ENCODE measurements at places on chromosomes 11 and 22.

DNA sequence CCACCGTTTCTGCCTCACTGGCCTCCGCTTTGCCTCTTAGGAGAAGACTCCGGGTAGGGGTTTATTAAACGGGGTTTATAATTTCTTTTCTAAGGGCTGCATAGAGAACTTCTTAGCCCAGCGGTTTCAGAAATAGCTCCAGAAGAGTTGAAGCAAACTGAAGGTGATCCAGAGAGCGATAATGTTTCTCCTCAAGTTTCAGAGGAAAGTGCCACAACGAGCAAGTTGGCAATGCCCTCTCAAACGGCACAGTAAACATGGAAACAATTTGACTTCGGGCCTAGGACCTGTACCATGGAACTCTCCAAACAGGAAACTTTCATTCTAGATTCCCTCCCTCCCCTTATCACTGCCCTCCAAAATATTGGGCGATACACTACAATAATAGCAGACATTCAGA lies 1.0 kb downstream of the ADSL start:
- no peak for DNase-seq

GRCh38 chr11:44793350-44794090 lies 66.8 kb downstream of the TSPAN18 start:
- DNase-seq: no peak

DNA sequence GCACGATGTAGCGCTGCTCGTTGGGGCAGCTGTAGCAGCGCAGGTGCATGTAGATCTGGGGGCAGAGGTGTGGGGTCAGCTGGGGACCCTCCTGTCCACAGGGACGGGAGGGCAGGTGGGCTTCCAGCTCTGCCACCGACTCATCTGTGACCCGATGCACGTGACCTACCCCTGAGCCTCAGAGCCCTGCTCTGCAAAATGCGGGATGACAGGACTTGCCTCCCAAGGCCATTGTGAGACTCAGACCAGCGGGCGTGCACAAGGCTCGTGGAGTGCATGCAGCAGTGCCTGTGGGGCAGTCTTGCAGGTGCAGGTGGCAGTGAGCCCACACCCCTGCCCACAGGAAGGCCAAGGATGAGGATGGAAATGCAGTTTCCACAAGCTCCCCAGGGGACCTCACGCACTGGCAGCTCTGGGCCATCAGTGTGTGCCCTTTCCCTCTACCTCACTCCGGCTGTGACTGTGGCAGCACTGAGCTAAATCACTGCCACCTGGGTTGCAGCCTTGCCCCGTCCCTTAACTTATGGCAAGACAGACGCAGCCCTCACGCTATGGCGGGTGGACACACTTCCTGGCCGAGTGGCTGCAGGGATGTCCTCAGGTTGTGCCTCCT lies 26.7 kb downstream of the TMEM184B start:
- DNase-seq: no peak

GRCh38 chr11:130616573-130616972 lies 168.1 kb downstream of the ADAMTS15 start:
- DNase-seq: no peak

DNA sequence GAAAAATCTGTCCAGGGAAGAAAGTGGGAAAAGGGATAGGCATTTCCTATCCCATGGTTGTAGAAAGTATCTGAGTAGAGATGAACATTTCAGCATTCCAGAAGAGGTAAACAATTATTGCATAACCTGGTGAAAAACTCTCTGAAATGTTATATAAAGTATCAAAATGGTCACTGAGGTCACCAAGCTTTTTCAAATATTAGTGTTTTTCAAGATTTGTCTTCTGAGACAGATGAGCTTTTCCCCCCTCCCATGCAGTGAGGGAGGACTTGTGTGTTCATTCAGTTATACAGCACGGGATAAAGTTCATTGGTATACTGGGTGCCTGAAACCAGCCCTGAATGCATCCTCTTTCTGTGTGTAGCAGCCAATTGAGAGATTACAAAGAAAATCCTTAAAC lies 1.9 kb upstream of the DEPDC7 start:
- DNase-seq: no peak

DNA sequence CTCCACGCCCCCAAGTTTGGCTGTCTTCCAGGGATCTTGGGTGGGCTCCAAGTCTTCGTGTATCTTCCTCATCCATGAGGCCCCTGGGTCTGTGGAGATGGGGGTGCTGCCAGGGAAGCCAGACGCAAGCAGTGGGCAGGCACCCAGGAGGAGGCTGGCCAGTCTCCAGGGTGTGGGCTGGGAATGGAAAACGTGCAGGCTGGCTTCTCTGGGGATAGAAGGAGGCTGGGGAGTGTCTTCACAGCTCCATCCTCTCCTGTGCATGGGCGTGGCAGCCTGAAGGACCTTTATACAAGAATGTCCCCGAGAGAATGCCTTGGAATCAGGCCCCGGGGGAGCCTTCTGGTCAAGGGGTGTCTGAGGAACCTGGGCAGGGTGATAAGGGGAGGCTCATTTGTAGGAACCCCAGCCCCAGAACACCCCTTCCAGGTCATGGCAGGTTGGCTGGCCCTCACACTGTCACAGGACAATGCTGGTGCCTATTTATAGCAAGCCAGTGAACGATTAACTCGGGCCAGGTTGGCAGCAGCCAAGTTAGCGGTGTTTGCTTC lies 14.0 kb downstream of the SGSM1 start:
- DNase-seq: no peak

DNA sequence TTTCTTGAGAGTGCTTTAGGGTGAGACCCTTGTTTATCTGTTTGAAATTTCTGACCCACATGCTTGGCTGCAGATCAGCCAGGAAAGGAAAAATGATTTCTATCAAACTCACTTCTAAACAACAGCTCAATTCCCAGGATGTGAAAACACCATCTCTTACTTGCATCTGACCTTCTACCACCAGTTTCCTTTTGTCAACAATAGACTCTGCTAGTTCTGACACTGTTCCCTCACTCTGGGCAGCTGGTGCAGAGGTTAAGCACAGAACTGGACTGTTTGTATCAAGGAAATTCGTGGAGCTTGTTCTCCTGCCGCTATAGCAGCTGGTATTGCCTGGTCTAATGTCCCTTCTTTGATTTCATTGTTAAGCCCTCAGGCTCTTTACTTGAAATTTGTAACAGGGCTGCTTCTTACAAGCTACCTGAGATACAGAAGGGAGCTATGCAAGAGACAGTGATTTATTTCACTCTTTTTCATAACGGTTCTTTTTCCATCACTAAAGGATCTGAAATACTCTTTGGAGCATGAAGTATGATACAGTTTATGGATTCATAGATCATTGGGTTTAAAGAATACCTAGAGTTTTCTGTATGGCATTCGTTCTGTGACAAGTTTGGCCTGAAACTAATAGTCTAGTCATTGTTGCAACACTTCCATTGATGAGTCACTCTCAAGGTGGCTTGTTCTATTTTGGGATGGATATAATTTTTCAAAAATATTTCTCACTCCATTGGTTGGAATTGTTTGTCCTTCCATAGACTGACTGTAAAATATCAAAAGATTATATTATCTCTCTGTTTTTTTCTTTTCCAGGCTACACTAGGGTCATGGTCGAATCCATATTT lies 178.2 kb upstream of the ZC3H12C start:
- DNase-seq: no peak

- no peak for DNase-seq
Measured at GRCh38 chr11:15871904-15872626, 484.3 kb downstream of the SOX6 start.

GRCh38 chr11:65661599-65662246 lies 993 bp downstream of the RELA start:
- no peak for DNase-seq

DNA sequence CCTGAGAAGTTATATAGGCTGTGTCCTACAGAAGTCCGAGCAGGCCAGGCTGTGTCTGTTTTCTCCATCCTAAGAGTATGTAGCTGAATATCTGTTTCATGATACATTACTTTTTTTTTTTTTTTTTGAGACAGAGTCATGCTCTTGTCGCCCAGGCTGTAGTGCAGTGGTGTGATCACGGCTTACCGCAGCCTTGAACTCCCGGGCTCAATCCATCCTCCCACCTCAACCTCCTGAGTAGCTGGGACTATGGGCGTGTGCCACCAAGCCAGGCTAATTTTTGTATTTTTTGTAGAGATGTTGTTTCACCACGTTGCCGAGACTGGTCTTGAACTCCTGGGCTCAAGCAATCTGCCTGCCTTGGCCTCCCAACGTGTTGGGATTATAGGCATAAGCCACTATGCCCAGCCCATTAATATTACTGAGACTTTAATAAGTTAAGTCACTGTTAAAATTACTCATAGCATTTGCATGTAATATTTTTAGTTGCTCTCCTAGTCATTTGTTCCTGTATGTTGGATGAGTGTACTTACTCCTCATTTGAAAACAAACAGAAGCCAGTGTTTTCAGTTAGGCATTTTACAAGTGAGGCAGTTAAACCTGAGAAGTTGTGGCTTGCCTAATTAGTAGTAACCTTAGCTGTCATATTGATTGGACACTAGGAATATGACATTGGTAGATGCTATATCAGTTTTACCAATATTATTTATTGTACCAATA lies 26.1 kb downstream of the DRG1 start:
- no peak for DNase-seq

DNA sequence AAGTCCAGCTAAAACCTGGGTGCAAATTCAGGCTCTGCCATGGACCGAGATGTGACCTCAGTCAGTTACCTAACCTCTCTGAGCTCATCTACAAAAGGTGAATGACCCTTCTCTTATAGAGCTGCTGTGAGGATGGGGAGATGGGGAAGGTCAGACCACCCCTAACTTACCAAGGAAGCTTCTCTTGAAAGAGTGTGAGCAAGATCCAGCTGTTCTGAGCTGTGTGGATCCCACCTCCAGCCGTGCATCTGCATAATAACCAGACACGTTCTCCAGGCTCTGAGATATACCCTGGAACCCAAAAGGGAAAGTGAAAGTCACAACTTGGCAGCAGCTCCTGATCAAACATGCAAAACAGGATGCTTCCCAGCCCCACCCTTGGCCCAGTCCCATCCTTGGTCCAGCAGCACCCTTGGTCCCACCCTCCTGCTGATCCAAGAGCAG lies at the start of gene APOL3:
Gene APOL3, minus strand, starts transcription at position 257 of the 444 bp plus-strand sequence. CDS start 11,700 bp downstream, outside the sequence.
- no peak for DNase-seq

GRCh38 chr11:30328681-30329080 lies 5.8 kb downstream of the ARL14EP start:
- no peak for DNase-seq

DNA sequence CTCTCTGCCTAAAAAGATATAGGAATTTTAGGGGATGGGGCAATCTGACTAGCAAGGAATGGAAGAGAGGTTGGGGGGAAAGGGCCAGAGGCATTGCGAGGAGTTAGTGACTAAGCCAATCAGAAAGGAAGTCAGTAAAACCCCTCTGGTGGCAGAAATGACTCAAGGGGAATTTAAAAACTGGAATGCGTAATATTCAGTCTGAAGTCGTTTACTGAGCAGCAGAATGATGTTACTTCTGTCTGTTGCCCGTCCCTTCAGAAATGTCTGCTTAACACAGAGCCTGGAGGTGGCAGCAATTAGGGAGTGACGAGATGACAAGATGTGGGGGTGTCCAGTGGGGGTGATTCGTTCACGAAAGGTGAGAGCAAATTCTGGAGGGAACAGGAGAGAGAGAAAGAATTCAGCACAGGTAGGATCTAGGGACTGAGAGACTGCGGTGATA lies 107.7 kb upstream of the CLMP start:
- no peak for DNase-seq

DNA sequence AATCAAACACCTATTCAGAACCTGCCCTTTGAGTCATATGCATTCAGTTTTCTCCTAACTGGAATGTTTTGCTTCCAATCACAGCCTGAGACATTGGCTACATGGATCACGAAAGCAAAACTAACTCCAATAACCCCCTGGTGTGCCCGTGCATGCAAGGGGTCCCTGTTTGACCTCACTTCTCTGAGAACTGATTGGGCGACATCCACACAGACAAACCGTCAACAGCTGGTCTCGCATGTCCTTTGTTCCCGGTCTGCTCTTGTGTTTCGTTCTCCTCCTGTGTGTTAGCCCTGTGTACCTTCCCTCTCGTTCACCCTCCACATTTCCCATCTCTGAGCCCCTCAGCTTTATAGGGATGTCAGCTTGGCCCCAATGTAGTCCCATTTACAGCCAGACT lies 67.2 kb upstream of the TTC12 start:
- no peak for DNase-seq

- no peak for DNase-seq
Measured at GRCh38 chr22:46586123-46586519, 34.1 kb upstream of the GRAMD4 start.

GRCh38 chr11:62124186-62125113 lies 639 bp downstream of the INCENP start:
- no peak for DNase-seq

DNA sequence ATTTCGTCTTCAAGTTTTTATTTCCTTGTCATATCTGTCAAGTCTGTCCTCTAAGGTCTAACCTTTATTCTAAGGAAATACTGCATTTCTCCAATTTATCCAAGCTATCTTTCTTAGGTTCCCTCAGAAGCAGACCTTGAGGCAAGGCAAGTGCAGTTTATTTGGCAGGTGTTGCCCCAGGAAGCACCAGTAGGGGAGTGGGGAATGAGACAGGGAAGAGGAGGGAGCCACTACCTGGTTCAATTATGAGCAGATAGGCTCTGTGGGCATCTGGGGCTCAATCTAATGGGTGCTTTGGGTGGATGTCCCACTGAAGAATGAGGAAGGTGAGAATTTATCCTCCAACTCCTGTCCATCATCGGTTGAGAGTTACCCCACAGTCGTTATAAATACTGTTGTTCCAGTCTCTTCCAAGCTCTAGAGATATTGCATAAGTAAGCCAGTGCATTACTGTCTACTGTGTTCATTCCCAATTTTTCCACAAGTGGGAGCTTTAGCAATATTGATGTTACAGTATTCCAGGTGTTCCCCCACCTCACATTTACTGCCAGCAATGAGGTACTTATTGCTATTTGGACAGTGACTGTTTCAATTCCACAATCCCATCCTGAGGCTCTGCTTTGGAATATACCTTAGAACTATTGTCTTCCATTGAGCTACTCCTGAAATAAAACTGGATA lies 154.9 kb upstream of the CEP126 start:
- DNase-seq: no peak

- no peak for DNase-seq
Measured at GRCh38 chr22:40855071-40855978, 1.1 kb downstream of the ST13 start.

GRCh38 chr22:44591146-44591790 lies 93.2 kb upstream of the RTL6 start:
- DNase-seq: no peak

DNA sequence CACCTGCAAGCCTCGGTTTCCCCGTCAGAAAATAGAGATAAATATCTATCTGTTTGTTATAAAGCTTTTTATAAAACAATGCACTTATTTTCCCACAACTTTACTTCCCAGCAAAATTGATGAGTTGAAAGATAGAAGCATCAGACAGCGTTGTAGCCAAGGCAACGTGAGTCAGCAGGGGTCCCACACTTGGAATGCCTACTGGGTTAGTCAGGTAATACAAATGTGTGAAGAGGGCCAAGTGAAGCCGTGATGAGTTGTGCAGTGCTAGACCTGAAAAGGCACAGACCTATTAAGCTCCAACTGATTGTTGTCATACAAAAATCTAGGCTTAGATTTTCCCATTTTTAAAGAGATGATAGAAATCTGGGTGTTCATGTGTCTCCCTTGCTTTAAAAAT lies 118.7 kb downstream of the PGR start:
- DNase-seq: no peak

Measured in activated T-cell treated with anti-CD3 and anti-CD28 coated beads for 1 hour (primary cell).